ENCODE measurements at places on chromosomes 2 and 18. TPM values are rescaled to one million over a fixed set of nuclear protein-coding genes. Genes with fewer than 3 reads are reported as not detected.

- no peak for DNase-seq
Observed at GRCh38 chr18:36661999-36662398, 166.8 kb downstream of the TPGS2 start.

DNA sequence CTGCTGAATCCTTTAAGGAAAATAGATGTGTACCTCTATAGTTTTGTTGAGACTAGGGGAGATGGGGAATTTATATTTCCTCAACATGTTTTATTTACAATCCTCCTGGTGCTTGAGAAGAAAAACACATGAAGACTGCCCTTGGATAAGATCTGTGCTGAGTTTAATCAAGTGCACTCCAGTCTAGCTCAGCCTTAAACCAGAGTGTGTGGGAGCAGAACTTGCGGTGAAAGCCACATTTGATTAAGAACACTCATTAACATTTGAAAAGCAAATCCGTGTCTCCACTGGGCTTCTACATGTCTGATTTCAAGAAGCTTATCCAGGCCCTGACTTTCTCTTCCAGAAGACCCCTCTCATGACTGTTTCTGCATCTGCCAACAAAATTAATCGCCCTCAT is 84.8 kb upstream of the ITGA6 start:
- DNase-seq: no peak

GRCh38 chr18:26550998-26551694 is 2.8 kb upstream of the KCTD1 start:
- no peak for DNase-seq

- no peak for DNase-seq
Observed at GRCh38 chr18:24026457-24026856, 11.9 kb downstream of the TTC39C start.

The PMAIP1 gene
- 13.5 TPM for total RNA-seq

DNA sequence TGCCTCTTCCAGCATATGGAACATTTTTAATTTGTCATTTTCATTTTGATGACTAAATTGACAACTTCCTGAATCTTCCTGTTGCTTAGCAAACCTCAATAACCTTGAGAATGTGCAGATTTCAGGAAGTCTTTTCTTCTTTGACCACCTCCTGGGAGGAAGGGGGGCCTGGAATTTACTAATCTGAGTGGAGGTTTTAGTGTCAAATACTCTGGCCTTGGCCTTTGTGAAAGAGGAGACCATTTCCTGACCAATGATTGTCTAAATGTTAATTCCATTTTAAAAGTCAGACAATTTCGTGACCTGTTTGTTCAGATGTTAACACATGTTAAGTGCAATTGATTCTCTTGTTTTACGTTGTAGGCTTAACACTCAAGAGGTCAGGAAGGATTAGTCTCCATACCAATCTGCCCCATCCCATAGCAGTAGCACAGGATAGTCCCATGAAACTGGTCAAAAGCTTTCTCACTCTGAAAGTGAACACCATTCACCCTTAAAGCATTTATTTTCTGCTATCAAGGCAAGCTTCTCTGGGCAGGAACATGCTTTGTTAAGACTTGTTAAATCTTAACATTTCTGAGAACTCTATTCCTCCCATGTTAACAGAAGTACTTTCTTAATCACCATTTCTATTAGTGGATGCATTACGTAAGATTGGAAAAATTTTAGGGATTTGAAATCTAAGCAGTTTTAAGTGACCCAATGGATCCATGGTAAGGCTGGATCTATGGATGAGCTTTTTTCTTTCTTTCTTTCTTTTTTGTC is 219.6 kb downstream of the RND3 start:
- DNase-seq: no peak

GRCh38 chr2:1503471-1504310 is 90.4 kb downstream of the TPO start:
- no peak for DNase-seq
